Neural crest cell (in vitro differentiated cells): ENCODE measurements at places on chromosomes 13 and 19.

GRCh38 chr19:38632476-38633213 is 13.7 kb downstream of the EIF3K start:
- DNase-seq: no peak

GRCh38 chr19:48348045-48348444 is 15.7 kb downstream of the TMEM143 start:
- DNase-seq: no peak

DNA sequence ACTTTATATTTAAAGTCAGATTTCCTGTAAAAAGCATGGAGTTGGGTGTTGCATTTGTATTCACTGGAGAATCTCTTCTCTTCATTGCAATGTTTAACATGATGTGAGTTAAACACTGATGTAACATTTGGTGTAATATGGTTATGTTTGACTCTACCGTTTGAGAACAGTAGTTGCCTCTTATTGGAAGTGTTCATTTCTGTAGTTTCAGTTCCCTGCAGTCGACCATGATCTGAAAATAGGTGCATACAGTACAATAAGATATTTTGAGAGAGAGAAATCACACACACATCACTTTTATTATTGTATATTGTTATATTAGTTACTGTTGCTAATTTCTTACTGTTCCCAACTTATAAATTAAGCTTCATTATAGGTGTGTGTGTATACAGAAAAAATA is 105.2 kb upstream of the SPACA7 start:
- DNase-seq: no peak

- no peak for DNase-seq
These were observed 78.8 kb upstream of the TDRD3 start for GRCh38 chr13:60318186-60318585.

DNA sequence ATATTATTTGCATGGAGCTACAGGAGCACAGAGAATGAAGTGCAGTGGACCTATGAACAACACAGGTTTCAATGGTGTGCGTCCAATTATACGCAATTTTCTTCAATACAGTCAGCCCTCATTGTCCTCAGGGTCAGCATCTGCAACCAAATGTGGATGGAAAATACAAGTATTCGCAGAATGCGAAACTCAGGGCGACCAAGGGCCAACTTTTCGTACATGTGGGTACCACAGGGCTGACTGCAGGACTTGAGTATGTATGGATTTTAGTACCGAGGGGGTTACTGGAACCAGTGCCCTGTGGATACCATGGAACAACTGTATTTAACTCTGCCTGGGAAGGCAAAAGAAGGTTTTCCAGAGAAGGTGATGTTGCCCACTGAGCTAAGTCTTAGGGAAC is 10.2 kb downstream of the LCP1 start:
- DNase-seq: no peak

GRCh38 chr19:38452430-38453366 is 19.2 kb downstream of the RYR1 start:
- DNase-seq: no peak

DNA sequence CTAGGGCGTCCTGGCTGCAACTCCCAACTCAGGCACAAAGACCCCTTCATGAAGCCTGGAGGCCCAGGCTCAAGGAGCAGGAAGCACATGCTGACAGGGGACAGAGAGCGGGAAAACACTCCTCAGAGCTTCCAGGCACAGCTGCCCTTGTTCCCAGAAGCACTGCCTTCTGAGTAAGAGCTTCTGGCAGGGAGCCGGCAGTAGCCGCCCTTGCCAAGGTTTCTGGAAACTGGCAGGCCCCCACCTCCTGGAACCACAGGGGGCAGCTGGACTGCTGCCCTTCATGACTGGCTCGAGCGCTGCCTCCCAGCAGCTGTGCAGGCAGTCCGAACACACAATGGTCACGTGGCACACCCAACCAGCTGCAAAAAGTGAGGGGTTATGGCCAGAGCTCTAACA is 33.6 kb upstream of the EPHX3 start:
- DNase-seq: no peak

GRCh38 chr13:113742000-113742441 is 17.0 kb upstream of the TMEM255B start:
- DNase-seq: no peak

DNA sequence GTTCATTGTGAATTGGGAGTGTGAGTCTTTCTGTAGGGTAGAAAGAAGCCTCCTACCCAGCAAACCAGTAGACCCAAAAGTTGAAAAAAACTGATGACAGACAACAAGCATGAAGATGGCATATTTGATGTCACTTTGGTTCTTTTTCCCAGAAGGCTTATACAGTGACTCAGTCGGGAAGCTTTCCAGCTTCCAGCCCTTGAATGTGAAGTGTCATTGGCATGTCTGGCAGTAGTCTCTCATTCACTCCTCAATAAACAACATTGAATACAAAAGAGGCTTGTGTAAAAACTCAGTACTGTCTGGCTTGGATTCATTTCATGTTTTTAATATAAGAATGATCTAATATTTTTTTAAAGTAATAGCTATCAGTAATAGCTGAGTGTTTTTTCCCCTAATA is 68.7 kb downstream of the IPO5 start:
- DNase-seq: no peak

DNA sequence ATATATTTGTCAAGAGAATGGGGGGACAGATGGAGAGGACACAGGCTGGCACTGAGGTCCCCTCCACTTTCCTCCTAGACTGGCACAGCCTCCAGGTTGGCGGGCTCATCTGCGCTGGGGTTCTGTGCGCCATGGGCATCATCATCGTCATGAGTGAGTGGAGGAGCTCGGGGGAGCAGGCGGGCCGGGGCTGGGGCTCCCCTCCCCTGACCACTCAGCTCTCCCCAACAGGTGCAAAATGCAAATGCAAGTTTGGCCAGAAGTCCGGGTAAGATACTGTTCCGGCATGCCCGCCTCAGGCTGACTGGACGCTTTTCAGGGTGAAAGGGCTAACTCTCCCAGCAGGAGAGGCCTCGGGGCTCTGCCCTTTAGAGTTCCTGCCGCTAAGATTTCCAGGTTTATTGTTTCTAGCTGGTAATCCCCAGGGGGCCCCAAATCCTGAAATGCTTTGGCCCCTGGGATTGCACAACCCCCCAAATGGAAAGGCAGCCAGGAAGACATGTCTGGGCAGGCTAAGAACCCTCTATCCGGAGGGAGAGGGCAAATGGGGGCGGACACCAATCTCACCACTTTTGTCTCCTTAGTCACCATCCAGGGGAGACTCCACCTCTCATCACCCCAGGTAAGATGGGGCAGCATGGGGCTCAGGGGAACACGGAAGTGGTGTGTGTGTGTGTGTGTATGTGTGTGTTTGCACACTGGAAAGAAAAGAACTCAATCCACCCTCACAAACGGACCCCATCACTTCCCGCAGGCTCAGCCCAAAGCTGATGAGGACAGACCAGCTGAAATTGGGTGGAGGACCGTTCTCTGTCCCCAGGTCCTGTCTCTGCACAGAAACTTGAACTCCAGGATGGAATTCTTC is 7.3 kb downstream of the FXYD3 start:
- DNase-seq: no peak

GRCh38 chr19:36101550-36102327 is 9.2 kb upstream of the OVOL3 start:
- DNase-seq: no peak

DNA sequence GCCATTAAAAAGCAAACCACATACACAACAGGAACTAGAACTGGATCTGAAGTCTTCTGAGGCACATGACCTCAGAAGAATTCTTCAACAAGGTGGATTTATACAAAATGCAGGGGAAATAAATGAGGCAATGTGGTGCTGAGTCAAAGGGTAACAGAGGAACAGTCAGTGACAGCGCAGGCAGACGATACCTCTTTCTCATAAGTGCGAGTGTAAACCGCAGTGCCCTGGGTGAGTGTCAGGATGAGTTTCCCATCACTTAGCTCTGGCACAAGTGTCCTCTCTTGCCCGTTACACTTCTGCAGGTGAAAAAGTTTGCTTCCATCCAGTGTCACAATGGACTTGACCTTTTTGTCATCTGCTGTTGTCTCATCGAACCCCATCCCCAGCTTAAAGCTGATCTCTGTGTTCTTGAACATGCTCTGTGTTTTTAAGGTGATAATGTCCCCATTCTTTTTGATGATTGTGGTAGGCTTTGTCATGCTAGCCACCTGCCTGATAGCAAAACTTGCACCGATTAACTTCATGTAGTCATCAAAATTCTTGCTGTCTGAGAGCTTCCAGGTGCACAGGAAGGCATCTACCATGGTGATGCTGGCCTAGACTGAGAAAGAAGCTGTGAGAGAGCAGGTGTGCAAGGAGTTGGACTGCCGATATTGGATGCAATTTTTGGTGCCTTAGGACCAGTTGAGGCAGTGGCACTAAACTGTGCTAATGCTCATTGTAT is 97.3 kb downstream of the AKAP11 start:
- no peak for DNase-seq

DNA sequence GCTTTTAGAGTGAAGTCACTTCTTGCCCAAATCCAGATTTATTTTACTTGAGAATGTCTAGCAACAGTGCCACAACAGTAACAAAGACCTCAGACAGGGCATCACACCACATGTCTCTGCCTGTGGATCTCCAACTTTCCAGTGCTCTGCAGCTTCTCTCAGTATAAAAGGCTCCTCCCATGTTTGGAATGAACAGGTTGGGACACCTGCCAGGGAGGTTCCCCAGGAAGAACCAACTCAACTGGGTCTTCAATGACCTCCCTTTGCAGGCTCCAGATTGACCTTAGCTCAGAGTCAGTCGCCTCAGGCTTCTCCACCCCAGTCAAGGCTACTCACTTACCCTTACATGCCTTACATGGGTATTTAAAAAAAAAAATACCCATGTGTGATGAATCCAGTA is 3.4 kb downstream of the ZNF823 start:
- no peak for DNase-seq

DNA sequence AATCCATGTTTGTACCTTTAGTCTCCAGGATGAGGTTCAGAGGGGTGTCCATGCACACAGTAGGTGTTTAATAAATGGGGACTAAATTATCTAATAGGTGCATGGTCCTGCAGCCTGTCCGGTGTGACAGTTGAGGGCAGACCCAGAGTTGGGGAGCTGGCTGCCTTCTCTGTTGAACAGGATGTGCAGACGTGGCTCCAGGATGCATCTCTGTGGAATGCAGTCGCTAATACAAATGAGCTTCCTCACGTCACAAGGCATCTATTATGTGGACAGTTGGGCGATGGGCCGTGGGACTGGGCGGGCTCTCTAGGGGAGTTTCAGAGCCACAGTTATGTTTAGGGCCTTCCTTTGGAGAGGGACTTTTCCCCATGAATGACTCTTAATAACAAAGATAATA is 71.0 kb downstream of the SIPA1L3 start:
- DNase-seq: peak; percentile 23

- no peak for DNase-seq
These were observed 239.1 kb upstream of the HTR2A start for GRCh38 chr13:47135800-47136503.

DNA sequence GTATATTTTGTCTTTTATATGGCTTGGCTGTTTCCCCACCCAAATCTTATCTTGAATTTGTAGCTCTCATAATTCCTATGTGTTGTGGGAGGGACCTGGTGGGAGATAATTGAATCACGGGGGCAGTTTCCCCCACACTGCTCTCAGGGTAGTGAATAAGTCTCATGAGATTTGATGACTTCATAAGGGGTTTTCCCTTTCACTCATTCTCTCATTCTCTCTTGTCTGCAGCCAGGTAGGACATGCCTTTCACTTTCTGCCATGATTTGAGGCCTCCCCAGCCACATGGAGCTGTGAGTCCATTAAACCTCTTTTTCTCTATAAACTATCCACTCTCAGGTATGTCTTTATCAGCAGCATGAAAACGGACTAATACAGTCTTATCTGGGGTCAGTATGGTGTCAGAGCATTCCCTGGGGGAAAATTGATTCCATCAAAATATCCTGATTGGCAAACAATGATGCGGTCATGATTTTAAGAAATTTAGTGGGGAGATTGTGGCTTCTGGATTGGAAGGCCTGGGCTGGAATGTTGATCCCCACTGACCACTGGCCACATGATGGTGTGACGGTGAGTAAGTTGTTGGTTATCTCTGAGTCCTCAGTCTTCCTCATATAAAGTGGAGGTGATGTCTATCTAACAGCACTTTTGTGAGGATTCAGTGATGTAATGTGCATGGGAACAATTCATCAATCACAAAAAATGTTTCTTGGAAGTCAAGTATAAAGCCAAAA is 27.5 kb upstream of the ANKRD10 start:
- no peak for DNase-seq

DNA sequence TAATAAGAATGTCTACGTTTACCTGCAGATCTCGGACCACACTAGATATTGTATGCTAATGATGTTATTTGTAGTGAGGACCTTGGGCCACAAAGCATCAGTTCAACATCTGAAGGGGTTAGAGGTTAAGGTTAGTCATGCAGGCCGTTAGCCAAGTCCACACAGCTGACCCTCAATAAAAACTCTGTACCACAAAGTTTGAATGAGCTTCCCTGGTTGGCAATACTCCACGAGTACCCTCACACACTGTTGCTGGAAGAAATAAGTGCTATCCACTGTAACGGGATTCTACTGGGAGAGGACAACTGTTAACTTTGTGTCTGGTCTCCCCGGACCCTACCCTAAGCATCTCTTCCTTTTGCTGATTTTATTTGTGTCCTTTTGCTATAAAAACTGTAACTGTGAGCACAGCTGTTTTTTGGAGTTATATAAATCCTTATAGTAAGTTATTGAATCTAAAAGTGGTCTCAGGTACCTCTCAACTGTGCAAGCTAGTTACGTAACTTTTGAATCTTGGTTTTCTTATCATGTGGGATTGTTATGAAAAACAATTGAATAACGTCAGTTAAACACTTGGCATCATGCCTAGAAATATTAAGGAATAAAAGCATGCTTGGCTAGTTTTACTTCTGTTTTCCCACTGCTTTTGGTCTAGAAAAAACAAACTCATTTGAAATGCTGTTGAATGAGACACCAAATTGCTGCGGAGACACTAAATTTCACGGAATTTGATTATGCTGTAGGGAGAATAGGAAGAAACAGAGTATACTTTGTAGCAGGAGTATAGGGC is 181.5 kb downstream of the DNAJC3 start:
- DNase-seq: no peak

DNA sequence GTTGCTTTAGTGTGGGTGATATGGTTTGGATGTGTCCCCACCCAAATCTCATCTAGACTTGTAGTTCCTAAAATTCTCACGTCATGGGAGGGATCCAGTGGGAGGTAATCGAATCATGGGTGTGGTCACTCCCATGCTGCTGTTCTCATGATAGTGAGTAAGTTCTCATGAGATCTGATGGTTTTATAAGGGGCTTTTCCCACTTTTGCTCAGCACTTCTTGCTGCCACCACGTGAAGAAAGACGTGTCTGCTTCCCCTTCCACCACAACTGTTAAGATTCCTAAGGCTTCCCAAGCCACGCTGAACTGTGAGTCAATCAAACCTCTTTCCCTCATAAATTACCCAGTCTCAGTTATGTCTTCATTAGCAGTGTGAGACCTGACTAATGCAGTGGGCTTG is 26.0 kb downstream of the OR10H4 start:
- DNase-seq: no peak

DNA sequence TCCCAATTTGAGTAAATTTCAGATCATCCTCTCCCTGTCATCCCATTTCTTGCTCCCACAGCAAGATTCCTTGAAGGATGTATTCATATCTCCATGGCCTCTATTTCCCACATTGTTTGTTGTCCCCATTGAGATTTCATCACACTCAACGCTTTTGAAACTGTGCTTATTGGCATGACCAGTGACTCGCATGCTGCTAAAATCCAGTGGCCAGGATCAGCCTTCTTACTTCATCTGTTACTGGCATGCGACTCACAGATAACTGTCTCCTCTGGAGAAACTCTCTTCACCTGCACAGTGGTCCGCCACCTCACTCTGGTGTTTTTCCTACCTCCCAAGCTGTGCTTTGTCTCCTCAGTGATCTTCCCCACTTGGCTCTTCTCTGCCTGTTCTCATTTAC is 95.8 kb downstream of the WASF3 start:
- DNase-seq: no peak
